Activated CD4-positive, alpha-beta memory T cell treated with anti-CD3 and anti-CD28 coated beads for 36 hours (primary cell): ENCODE measurements at places on chromosomes 5 and 9.

GRCh38 chr5:88805151-88805784, 77.7 kb downstream of the MEF2C start:
- no peak for DNase-seq

- DNase-seq: no peak
Observed at GRCh38 chr5:42005561-42006153, 80.6 kb downstream of the FBXO4 start.

GRCh38 chr5:67166460-67167285, 29.9 kb downstream of the CD180 start:
- peak; percentile 89 for DNase-seq

GRCh38 chr5:3022665-3023064, 271.2 kb upstream of the IRX2 start:
- DNase-seq: no peak

- DNase-seq: no peak
Observed at GRCh38 chr9:92173318-92173717, 58.1 kb upstream of the SPTLC1 start.

- no peak for DNase-seq
Observed at GRCh38 chr9:132479733-132480132, 69.7 kb downstream of the CFAP77 start.

DNA sequence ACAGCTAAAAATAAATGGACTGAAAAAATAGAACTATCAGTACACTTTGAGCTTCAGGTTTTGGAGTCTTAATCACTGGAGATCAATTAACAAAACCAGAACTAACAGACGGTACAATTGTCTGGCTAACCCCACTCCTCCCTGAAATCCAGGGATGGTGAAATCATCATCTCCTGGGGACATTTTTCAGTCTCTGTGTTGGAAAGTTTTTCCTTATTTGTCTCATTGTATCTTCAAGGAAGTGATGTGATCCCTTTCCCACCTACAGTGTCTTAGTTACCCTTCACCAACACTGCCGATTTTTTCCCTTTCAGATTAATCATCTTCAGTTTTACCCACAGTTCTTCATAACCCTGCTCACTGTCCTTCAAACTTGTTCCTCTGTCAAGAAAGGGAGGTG, 81.9 kb downstream of the MAP1B start:
- DNase-seq: no peak

- DNase-seq: no peak
Observed at GRCh38 chr9:80496901-80497556, 925.3 kb downstream of the TLE4 start.

GRCh38 chr9:4927701-4928100, 57.4 kb upstream of the JAK2 start:
- no peak for DNase-seq

DNA sequence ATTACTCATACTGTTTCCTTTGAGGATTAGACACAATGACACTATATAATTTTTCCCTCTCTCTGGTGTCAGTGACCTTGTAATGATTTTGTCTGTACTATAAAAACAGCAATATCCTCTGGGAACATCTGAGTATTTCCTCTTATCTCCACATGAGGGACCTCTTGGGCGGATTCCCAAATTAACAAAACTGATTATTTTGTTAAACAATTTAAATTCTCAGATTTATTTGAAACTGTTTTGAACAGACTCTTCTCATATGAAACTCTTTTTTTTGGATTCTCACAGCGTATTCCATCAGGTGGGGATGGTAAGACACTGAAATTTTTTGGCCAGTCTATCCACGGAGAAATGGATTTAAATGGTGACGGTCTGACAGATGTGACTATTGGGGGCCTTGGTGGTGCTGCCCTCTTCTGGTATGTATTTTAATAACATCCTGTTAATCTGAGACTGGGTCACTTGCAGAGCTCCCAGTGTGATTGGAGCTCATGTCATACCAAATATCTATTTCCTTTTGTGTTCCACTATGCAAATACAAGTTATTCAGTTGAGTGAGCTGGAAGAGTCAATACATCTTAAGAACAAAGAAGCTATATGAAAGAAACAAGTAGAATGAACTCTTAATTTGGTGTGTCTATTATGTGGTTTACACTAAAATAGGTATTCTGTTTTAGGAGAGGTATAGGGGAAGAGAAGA, 73.8 kb upstream of the ITGA2 start:
- peak; percentile 52 for DNase-seq

DNA sequence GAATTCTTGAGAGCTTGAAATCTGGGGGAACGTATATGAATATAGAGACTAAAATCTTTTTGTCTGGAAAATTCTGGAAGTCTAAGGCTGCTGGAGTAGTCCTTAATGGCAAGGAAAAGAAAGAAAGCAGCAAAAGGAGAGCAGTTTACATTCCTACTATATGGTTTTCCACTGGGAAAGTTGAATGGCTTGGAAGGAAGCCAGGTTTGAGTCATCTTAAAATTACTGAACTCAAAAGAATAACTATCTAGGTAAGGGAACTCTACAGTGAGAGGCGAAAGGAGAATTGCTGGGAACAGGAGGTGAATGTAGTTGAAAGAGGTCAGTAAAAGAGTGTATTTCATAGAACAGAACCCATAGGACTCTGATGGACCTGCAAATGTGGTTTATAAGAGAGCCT, 258.1 kb upstream of the EDIL3 start:
- DNase-seq: no peak

DNA sequence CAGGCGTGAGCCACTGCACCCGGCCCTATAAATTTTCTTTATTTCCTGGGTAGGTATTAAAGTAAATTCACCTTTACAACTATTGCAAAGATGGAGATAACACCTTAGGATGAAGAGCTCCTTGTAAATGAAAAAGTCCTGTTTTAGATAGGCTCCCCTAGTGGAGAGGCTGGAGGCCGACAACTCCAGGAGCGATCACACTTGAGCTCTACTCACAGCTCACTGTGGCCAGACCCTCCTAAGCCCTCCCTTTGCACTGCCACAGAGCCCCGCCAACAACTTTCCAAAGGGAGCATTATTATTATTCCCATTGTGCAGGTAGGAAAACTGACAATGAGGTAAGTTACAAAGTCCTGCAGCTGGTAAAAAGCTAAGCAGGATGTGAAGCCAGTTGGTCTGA, 139.1 kb upstream of the ERCC6L2 start:
- no peak for DNase-seq

GRCh38 chr9:78443946-78444345, 147.0 kb downstream of the PSAT1 start:
- DNase-seq: no peak

DNA sequence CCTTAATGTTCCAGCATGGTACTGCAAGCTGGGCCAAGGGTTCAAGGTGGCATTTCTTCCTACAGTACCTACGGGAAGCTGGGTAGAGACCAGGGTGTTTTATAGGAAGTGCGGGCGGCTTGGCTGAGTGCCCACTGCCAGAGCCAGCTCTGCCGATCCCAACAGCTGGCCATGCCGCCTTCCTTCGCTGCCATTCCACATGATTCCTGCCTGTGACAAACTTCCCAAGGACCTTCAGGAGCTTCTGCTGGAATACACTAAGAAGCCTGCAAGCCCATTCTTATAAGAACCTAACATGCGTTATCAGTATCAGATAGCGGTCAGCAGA, 22.0 kb downstream of the MYO10 start:
- DNase-seq: no peak

- no peak for DNase-seq
Observed at GRCh38 chr5:173290477-173291131, 37.6 kb downstream of the STC2 start.

GRCh38 chr5:1257841-1258240, 32.7 kb downstream of the SLC6A18 start:
- no peak for DNase-seq

DNA sequence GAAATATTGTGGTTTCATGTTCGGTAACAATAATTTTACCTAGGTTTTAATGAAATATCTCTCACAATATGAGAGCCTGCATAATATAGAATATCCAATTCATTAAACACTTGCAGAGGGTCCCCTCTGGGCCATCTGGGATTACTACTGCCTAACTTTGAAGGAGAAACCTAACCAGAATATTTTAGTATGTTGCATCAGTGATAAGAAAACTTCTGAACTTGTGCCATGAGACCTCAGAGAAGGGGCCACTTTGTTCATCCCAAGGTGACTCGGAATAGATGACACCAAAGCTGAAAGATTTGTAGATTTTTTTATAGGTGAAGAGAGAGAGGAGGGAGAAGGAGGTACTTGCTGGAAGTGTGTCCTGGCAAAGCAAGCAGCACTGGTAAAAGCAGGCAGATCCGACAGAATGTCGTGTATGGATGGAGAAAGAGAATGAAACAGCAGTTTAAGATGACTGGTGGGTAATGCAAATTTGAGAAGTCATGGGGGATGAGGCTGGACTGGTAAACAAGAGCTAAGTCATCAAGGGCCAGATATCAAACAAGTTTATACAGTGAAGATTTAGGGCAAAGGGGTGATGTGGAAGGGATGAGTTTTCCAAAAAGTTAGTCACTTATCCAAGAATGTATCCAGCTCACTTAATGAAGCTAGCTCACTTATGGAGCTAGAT, 372.3 kb downstream of the ADGRV1 start:
- DNase-seq: no peak

GRCh38 chr5:64347309-64347708, 158.5 kb upstream of the RGS7BP start:
- DNase-seq: no peak

DNA sequence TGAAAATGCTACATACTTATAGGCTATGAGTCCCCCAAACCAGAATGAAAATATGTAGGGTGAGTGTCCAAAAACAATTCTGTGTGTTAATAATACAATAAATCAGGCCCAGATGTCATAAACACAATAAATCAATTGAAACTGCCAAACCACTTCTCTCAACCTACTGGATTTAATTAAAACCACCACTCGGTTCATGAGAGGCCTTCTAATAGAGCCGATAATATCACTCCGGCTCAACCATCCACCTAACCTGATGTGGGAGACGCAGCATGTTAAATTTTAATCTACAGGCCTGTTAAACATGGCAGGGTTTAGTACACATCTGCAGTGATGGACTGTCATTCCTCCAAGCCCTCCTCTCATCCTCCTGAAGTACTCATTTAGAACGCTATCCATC, 734.5 kb upstream of the ZNF608 start:
- no peak for DNase-seq

GRCh38 chr5:42604171-42604711, 152.4 kb upstream of the CCDC152 start:
- no peak for DNase-seq

DNA sequence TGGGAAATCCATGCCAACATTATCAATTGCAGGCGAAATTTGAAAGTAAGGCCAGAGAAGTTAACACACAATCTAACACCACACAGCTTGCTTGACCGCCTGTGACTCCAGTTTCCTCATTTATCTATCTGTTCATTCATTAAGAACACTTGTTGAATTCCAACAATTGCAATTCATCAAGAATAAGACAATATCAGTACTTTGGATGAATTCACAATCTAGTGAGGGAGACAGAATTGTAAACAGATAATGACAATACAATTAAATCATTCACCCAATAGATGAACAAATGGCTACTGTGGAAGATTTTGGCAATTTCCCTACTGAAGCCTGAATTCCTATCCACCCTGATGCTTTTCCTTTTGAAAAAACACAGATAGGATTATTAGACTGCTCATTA, 181.6 kb downstream of the TRIM36 start:
- no peak for DNase-seq
